ENCODE measurements at places on chromosomes 11 and 22. TPM values are rescaled to one million over a fixed set of nuclear protein-coding genes. Genes with fewer than 3 reads are reported as not detected.
A peak's percentile ranks its signal among the peaks of the same experiment; 100 is the strongest.

DNA sequence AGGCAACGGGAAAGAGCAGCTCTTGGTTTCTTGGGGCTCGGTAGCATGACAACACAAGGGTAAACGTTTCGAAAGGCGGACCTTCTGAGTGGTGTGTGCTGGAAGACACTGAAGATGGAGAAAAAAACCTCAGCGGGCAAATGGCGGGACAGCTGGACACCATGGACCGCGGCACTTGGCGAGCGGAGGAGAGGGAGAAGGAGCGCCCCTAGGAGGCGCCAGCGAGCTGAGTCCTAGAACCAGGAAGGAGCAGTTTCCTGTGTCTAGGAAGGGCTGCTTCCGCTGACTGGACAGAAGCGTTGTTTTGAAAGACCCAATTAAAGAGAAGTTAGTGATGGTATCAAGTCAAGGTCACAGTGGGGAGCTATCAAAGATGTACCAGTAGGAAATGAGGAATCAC, 44.0 kb upstream of the OPCML start:
- peak; percentile 46 for DNase-seq

DNA sequence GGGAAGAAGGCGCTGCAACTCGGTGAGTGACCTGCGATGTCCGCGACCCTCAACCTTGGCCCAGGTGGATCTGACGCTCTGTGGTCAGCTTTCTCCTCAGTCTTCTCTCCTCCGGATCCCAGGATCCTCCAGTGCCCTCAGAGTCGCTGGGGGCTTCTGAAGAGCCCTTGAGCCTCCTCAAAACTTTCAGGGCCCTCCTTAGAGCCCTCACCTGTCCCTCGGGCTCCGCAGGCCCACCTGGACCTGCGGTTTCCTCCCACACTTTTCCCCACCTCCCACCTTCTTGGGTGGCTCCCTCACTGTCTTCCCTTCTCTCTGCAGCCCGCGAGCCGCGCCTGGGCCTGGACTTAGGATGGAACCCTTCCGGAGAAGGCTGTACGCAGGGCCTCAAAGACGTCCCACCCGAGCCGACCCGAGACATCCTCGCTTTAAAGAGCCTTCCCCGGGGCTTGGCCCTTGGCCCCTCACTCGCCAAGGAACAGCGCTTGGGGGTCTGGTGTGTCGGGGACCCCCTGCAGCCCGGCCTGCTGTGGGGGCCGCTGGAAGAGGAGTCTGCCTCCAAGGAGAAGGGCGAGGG, 335 bp downstream of the ZNF408 start:
- peak; percentile 47 for DNase-seq

DNA sequence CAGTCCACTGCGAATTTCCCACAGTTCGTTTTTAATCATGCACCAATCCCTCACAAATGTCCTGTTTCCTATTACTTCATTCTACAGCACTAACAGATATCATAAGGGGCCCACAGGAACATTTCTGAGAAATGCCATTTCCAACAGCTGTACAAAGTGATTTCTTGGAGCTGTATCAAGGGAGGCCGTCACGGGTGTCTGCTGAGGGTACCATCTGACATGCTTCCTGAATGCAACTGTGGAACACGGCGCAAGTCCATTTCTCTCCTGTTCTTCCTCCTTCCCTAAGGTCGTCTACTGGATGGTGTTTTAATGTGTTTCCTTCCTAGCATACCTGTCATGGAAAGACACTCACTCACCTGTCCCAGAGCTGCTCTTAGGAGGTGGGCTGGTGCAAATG, 320.7 kb downstream of the LARGE1 start:
- no peak for DNase-seq

DNA sequence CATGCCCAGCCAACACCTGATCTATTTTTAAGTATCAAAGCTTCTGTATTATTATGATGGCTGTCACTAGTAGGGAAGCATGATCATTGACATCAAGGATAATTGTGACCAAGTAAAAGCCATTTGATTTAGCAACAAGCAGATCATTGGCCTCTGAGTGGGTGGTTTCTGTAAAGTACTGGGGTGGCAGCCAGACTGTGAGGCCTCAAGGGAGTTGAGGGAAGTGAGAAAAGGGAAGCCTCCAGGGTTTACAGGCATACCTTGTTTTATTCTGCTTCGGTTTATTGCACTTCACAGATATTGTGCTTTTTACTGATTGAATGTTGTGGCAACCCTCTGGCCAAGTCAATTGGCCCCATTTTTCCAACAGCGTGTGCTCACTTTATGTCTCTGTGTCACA, 60.1 kb downstream of the PRR5L start:
- DNase-seq, result no peak

GRCh38 chr11:65918211-65919140, at the start of gene C11orf68:
TSS of gene C11orf68 (minus strand) at chr11:65919062. CDS start at chr11:65919031, 31 bp downstream.
- peak; percentile 88 for DNase-seq

- peak; percentile 69 for DNase-seq
Measured at GRCh38 chr11:67646535-67647336, 3.8 kb downstream of the ACY3 start.

GRCh38 chr11:118382954-118383353, 18.5 kb upstream of the ATP5MG start:
- no peak for DNase-seq

DNA sequence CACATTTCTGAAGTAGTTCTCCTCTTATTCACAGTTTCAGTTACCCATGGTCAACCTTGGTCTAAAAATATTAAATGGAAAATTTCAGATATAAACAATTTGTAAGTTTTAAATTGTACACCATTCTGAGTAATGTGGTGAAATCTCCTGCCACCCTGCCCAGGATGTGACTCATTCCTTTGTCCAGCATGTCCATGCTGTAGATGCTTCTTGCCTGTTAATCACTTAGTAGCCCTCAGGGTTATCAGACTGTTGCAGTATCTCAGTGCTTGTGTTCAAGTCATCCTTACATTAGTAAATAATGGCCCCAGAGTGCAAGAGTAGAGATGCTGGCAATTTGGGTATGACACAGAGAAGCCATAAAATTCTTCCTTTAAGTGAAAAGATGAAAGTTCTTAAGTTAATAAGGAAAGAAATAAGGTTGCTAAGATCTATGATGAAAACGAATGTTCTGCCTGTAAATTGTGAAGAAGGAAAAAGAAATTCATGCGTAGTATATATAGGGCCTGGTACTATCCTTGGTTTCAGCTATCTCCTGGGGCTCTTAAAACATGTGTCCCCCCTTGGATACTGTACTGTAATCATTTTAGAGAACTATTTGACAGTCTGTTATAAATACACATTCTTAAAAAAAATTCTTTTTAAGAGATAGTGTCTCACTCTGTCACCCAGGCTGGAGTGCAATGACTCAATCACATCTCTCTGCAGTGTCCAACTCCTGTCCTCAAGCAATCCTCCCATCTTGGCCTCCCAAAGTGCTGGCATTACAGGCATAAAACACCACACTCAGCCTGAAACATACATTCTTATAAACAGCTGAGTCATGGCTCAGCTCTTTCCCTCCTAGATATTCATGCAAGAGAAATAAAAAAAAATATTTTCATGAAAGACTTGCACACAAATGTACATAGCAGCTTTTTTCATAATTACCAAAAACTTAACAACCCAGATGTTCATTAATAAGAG, 31.3 kb downstream of the MTNR1B start:
- peak; percentile 87 for DNase-seq

DNA sequence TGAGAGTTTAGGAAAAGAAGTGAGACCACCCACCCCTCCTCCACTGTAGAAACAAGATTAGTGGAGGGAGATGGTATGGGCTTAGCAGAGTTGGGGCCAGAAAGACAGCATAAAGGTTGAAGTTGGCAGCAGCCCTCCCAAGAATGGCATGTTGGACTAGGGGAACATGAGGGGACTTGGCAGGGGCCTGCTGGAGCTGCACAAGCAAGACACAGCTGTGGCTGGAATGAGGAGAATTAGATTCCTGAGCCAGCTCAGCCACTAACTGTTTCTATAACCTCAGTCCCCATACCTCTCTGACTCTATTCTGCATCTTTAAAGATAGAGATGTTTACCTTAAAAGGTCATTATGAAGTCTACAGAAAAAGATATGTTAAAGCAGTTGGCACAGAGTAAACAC, 13.2 kb downstream of the MAP6 start:
- no peak for DNase-seq

- no peak for DNase-seq
Measured at GRCh38 chr22:30717952-30718351, 23.3 kb downstream of the OSBP2 start.

- no peak for DNase-seq
Measured at GRCh38 chr11:112310848-112311247, 50.2 kb upstream of the PLET1 start.

DNA sequence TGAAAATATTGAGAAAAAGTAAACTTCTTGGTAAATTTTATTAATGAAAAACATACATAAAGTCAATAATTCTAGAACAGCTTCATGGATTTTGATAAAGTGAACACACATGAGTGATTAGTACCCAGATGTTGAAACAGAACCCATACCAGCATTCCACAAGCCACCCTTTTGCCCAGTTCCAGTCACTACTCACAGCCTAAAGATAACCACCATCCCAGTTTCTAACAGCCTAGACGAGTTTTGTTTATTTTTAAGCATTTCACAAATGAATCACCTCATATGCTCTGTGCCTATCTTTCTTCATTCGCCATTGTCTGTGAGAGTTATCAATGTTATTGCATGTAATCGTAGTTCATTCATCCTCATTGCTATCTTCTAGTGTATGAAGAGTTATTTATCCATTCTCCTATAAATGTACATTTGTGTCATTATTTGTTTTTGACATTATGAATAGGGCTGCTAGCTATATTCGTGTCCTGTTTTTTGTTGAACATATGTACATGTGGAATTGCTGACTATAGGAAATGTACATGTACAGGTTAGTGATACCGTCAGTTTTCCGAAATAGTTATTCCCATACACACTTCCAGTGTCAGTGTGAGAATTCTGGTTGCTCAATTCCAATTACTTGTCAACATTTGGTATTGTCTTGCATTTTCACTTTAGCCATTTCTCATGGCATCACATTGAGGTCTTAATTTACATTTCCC, 44.5 kb upstream of the TEAD1 start:
- DNase-seq, result peak; percentile 86

GRCh38 chr22:17769716-17770082, 4.6 kb downstream of the BID start:
- peak; percentile 73 for DNase-seq

DNA sequence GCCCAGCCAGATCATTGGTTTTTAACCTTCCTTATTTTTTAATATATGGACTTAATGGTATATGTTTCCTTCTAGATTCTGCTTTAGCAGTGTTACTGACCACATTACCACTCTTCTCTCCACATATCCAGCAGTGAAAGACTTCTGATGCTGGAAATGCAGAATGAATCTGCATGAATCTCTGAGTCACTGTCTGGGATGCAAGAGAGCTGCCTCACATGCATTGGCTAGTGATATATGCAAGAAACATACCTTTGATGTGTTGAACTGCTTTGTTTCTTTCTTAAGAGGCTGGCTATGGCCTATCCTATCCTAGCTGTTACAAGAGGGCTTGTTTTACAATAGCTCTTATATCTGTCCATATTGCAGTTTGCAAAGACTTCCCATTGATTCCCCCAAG, 16.6 kb upstream of the AMPD3 start:
- DNase-seq, result no peak

SLC22A25 gene
- not detected for total RNA-seq

HSPB2 gene
- total RNA-seq, result 2.1 TPM

OR8A1 gene
- not detected for total RNA-seq

MICAL2 gene
- 109 TPM for total RNA-seq

STIP1 gene
- total RNA-seq, result 94.5 TPM

CLTCL1 gene
- 28.6 TPM for total RNA-seq

OR2AG1 gene
- total RNA-seq, result not detected

KCTD14 gene
- total RNA-seq, result 0.29 TPM

KRTAP5-9 gene
- not detected for total RNA-seq

Measured in osteoblast (primary cell).